ENCODE measurements at places on chromosomes 1 and 21.

DNA sequence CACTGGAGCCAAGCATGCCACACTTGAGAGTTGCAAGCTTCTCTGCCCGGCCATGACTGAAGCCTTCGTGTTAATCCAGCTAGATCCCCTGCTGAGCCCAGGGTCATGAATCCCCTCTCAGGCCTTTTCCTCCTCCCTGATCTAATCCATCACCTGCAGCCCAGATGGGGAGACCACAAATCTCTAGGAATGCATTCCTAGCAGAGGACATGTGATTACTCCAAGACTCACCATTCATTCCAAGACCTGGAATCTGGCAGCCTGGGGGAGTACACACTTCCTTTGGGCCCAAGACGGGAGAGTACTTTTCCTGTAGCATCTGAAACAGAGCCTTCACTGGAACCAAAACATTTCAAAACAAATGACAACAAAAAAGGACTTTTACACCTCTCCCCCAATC, 269.3 kb upstream of the NFIA start:
- DNase-seq, result no peak

GRCh38 chr1:72122099-72122880, 160.0 kb downstream of the NEGR1 start:
- no peak for DNase-seq

DNA sequence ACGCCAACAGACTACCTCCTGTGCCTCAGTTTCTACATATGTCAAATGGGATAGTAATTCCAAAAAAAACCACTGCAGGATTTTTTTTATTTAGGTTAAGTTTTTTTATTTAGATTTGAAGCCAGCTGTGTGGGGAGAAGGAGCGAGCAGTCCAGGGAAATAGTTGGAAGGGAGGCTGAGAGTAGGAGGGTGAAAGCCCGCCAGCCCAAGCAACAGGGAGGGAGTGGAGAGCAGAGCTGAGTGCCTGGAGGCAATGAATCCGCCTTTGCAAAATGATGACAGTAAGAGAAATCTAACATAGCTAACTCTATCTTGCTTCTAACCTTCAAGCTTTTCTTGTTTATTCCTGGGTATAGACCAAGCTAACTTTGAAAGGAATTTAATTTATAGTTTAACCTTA, 15.6 kb upstream of the C1orf198 start:
- no peak for DNase-seq

DNA sequence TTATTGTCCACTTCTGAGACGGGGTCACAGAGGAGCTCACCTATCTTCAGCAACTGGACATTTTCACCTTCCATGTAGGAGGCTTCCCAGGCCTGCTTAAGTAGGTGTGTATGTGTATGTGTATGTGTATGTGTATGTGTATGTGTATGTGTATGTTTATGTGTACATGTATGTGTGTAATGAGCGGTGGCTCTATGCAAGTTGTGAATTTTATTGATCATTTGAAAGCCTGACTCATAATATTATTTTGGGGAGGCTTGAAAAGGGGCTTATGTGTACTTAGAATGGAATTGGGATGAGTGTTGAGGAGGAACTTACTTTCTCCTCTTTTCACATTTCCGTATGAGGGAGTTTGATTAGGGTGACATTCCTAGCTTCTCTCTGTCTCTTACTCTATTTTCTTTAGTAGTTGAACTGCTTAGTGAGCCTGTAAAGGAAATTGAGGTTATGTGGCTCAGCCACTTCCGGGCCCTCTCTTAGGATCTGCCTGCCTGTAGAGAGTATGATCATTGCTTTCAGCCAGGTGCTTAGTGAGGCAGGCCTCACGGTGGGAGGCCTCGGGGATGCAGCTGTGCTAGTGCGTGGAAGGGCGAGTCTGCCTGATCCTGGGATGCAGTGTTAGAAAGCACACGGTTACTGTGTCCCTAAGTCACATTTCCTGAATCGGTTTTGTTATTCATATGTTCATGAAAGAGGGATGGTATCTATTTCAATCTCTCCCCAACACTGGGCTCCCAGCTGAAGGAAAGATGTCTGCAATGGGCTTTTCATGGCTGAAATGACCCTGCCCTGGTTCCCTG, 61.0 kb downstream of the IER5 start:
- peak; percentile 61 for DNase-seq

GRCh38 chr1:60657926-60658325, 424.4 kb upstream of the NFIA start:
- no peak for DNase-seq

GRCh38 chr1:29121936-29122681, 1.6 kb downstream of the TMEM200B start:
- DNase-seq, result no peak

DNA sequence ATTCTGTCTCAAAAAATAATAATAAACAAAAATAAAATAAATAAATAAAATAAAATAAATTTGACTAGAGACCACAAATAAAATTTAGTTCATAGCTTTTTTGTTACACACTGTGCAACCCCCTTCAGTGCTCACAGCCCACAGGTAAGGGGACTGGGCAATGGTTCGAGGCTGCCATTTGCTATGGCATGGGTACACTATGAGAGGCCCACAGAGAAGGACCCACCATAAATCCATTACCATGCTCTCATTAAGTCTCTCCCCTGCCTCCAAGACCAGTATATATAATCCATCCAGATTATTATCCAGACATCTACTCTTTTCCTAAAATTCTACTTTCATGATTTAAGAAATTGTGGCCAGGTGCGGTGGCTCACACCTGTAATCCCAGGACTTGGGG, 8.7 kb upstream of the RIT1 start:
- no peak for DNase-seq

DNA sequence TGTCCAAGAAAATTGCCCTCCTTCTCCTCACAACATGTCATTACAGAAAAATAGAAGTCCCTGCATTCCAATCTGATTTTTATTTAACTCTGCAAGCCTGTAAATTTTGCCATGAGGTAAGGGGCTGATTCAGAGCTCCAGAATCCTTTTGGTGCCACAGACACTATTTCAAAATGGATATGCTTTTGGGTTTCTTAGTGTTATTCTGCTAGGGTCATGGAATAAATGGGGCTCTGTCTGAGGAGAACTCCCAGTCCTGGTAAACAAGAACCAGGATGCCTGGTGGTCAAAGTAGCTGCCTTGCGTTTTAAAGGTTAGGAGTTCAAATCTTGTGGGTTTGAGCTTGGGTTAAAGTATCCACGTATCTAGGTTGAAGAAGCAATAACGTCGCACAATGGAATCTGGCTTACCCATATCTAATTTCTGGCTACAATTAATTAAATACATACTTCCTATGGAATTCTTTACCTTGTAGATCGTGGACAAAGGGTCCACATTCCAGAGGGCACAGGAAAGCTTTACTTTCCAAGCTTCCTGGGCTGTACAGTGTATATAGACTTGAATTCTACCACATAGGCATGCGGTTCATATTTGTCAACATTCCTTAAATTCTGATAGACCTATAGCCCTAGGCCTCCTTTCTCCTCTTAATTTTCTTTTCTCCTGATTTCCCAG, 98.0 kb upstream of the CDC42BPA start:
- no peak for DNase-seq

DNA sequence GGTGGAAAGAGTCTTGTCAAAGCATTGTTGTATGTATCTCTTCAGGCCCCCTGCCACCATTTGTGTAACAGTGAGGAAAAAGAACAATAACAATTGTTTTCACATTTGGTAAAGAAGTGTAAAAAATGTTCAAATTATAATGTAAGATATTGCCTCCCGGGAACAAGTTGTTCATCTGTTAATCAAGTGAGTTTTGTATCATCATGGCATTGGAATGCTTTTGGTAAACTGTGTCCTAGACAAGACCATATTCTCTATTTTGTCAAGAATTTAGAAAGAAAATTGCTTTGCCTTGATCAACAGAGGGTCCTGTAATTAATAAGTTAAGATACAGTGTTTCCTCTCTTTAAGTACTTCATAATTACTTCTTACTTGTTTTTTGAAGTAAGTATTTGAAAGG, 692.0 kb upstream of the NR5A2 start:
- DNase-seq, result no peak
